Activated T-helper 17 cell treated with anti-CD3 and anti-CD28 coated beads, Interleukin-2, amount 50 U/mL, for 72 hours (primary cell): ENCODE measurements at places on chromosomes 1 and 21. TPM values are rescaled to one million over a fixed set of nuclear protein-coding genes. Genes with fewer than 3 reads are reported as not detected.

DNA sequence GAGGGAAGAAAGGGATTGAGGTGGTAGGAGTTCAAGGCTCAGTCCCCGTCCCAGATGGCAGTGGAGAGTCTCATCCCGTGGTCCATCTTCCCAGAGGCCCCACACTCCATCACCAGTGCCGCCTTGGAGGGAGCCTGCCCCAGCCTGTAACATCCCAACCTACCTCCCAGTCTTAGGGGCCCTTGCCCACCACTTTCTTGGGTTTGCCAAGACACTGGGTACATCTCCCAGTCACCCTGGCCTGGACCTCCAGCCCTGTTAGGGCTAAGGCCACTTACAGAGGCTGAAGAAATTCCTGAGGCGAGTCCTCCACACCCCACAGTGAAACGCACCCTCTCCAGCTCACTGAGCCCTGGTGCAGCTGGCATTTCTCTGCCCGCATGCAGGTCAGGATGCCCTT lies 3.3 kb downstream of the TMEM200B start:
- ATAC-seq = no peak

CDC7 gene
- total RNA-seq = 24.4 TPM

PPFIA4 gene
- total RNA-seq = 38.1 TPM

KCNAB2 gene
- total RNA-seq = 407 TPM

KANK4 gene
- total RNA-seq = not detected

OR2AK2 gene
- 0.26 TPM for total RNA-seq
